ENCODE measurements at places on chromosomes 3 and 15.

- no peak for DNase-seq
Observed at GRCh38 chr3:13998831-13999230, 119.0 kb upstream of the WNT7A start.

DNA sequence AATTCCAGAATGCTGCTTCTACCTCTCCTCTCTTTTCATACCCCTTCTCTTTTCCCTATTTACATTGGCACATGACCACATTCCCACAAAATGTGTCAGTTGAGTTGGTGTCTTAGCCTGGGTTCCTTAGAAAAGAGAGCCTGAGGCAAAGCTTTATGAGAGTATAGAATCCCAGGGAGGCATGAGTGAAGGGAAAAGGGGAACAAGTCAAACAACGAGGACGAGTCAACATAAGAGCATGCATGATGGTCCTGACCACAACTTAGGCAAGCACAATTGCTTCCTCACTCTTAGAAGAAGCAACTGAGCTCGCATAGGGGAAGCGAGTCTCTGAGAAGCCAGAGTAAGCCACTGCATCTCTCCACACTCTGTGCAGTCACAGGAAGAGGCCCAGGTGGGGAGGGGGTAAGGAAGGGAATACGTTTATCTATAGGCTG, 15.4 kb upstream of the ZNF774 start:
- DNase-seq, result peak; percentile 48

GRCh38 chr3:112013784-112014143, 15.0 kb downstream of the TAGLN3 start:
- no peak for DNase-seq

- DNase-seq, result no peak
Observed at GRCh38 chr15:26028086-26028740, 165.1 kb upstream of the ATP10A start.

- DNase-seq, result no peak
Observed at GRCh38 chr3:148681080-148681479, 16.6 kb upstream of the AGTR1 start.

GRCh38 chr15:60751985-60752952, 273.3 kb upstream of the ICE2 start:
- no peak for DNase-seq

DNA sequence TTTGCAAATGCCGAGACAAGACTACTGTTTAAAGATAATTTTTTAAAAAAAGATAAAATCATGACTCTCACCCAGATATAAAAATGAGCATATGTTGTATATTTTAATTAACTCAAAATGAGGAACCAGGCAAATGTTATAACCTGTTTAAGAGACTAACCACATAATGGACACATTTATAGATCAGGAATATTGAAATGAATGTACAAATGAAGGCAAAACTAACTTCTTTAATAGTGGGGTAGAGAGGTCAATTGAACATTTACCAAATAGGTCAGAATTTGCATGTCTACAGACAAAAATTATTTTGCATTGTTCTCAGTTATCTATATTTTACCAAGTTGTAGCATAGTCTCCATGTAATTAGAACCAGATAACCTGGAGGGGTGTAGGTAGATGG, 134.3 kb upstream of the PFN2 start:
- DNase-seq, result no peak
